ENCODE measurements at places on chromosomes 4 and X.

GRCh38 chr4:99062120-99062519 lies 26.5 kb downstream of the ADH5 start:
- H3K4me1 ChIP-seq: no peaks in the 10 kb centered on the region
- H3K27ac ChIP-seq: no peak overlapping the region
- H3K36me3 ChIP-seq: peaks cover 74% of the 10 kb centered on the region
- H3K27me3 ChIP-seq: no peaks in the 10 kb centered on the region

- no peak overlapping the region for H3K27ac ChIP-seq
- no peak for DNase-seq
- no peaks in the 10 kb centered on the region for H3K4me1 ChIP-seq
- no peaks in the 10 kb centered on the region for H3K27me3 ChIP-seq
- no peak overlapping the region for H3K4me3 ChIP-seq
Measured at GRCh38 chr4:175326796-175327195, 408.6 kb downstream of the ADAM29 start.

GRCh38 chrX:54357414-54358377 lies at the start of gene WNK3:
Gene WNK3, minus strand, starts transcription at chrX:54358046.
- H3K4me3 ChIP-seq: no peak within 1 kb of the TSS
- peaks cover 12% of the 10 kb centered on the region for H3K27me3 ChIP-seq
- no peak for DNase-seq
- no peak within 1 kb of the TSS for H3K27ac ChIP-seq

- H3K27ac ChIP-seq: no peak overlapping the region
- no peak overlapping the region for H3K4me3 ChIP-seq
- peaks cover 7% of the 10 kb centered on the region for H3K4me1 ChIP-seq
- no peak for DNase-seq
- H3K27me3 ChIP-seq: no peaks in the 10 kb centered on the region
Measured at GRCh38 chrX:131988236-131988635, 34.9 kb upstream of the STK26 start.

DNA sequence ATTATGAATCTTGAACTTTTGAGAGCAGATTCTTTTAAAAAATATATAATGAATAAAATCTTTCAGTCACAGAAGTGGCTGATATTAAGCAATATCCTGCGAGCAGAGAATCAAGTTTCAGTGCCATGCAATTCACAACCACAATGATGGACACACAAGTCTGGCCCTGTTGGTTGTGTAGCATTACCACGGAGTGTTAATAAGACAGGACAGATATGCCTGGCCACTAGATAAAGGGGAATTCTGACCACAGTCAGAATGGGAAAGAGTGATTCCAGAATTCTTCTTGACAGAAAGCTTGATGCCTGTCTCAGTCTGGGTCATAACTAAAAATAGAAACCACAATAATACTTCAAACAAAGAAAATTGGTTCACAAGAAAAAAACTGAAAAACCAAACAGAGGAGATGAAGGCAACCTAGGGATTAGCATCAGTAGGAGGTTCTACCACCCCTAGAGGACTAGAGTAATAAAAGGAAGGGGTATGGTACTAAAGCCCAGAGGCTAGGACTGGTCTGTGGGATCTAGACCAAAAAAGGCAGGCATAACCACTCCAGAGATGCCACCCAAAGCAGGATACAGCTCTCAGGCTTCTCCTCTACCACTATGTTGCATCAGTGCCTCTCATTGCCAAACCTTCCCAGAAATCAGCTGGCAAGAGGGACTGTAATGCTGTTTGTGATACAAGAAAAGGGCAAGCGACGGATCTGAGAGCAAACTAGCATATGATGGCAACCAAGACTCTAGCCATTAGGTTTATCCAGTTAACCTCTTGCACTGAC lies 59.0 kb downstream of the RNF150 start:
- no peak for DNase-seq
- no peaks in the 10 kb centered on the region for H3K4me1 ChIP-seq
- H3K27me3 ChIP-seq: no peaks in the 10 kb centered on the region
- no peak overlapping the region for H3K27ac ChIP-seq
- H3K4me3 ChIP-seq: no peak overlapping the region

DNA sequence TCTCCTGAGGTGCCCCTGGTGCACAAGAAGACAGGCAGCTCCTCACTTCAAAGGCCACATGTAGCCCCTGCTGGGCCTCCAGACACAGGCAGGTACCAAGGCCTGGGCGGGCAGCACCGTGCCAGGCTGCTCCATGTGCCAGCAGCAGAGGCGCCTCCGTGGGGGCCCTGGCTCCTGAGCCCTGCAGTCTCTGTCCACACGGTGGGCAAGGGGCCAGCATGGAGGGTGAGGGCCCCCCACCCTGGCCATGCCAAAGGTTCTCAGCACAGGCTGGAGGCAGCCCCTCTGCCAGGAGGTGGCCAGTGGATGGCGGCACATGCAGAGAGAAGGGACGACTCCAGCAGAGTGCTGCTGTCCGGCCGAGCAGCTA lies 72.6 kb downstream of the FAM53A start:
- H3K27me3 ChIP-seq: peaks cover 82% of the 10 kb centered on the region
- no peak overlapping the region for H3K4me3 ChIP-seq
- no peaks in the 10 kb centered on the region for H3K36me3 ChIP-seq
- DNase-seq: no peak

- DNase-seq: no peak
- H3K4me3 ChIP-seq: no peak overlapping the region
- H3K27ac ChIP-seq: no peak overlapping the region
- no peaks in the 10 kb centered on the region for H3K36me3 ChIP-seq
Measured at GRCh38 chr4:3031357-3032082, 42.8 kb downstream of the HTT-AS start.

- H3K4me3 ChIP-seq: no peak overlapping the region
- no peaks in the 10 kb centered on the region for H3K4me1 ChIP-seq
- peak; percentile 63 for DNase-seq
- no peaks in the 10 kb centered on the region for H3K27me3 ChIP-seq
Measured at GRCh38 chrX:11558972-11559371, 106.7 kb downstream of the ARHGAP6 start.

- H3K4me1 ChIP-seq: no peaks in the 10 kb centered on the region
- no peak overlapping the region for H3K4me3 ChIP-seq
- no peaks in the 10 kb centered on the region for H3K27me3 ChIP-seq
- no peak overlapping the region for H3K27ac ChIP-seq
Measured at GRCh38 chrX:138946926-138947325, 235.4 kb upstream of the FGF13 start.

GRCh38 chr4:5184606-5185005 lies 133.3 kb downstream of the STK32B start:
- H3K4me1 ChIP-seq: no peaks in the 10 kb centered on the region
- no peak overlapping the region for H3K4me3 ChIP-seq

DNA sequence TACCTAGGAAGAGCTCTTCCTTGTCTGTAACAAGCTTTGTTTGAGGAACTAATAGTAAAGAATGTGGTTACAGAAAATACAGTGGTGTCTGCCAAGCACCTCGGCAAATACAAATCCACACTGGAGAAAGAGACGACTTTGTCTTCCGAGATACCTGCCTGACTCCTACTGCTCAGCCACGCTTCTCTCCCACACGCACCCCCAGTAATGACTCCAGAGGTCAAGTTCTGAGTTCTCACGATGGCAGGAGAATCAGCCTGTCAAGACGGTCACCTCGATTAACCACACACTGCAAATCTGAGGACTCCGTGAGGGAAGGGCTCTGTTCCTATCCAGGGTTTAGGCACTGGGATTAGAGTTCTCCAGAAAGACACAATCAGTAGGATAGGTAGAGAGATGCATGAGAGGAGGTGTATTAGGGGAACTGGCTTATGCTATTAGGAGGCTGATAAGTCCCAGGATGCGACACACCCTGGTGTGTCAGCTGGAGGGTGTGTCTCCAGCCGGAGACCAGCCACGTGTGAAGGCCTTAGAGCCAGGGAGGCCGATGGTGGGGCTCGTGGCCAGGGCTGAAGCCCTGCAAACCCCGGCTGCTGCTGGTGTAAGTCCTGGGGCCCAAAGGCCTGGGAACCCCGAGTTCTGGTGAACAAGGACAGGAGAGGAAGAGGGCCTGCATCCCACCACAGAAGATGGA lies 8.4 kb upstream of the TRIML2 start:
- H3K36me3 ChIP-seq: no peaks in the 10 kb centered on the region
- DNase-seq: no peak
- no peaks in the 10 kb centered on the region for H3K27me3 ChIP-seq

DNA sequence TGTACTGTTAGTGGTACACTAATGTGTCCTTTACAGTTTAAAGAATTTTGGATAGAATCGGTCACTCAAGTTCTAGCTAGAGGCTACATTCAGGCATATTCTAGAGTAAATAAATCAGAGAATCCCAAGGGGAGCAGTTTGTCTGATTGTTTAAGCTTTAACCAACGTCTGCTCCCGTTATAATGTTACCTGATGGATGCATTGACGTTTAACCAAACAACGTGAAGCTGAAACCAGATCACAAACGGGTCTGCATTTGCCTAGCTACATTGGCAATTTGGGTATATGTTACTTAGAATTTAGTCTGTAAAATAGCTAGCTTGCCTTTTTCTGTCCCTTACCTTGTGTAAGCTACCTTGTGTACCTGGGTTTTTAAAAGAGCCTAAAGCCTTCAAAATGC lies 1.6 kb downstream of the PI4K2B start:
- peaks cover 14% of the 10 kb centered on the region for H3K4me1 ChIP-seq
- DNase-seq: no peak
- H3K27me3 ChIP-seq: no peaks in the 10 kb centered on the region
- peaks cover 7% of the 10 kb centered on the region for H3K36me3 ChIP-seq
- peak overlapping the region; percentile 93 for H3K4me3 ChIP-seq
- peak overlapping the region; percentile 92 for H3K27ac ChIP-seq

- H3K4me3 ChIP-seq: no peak overlapping the region
- no peak overlapping the region for H3K27ac ChIP-seq
- DNase-seq: no peak
- H3K36me3 ChIP-seq: no peaks in the 10 kb centered on the region
Measured at GRCh38 chr4:127856813-127857447, 23.8 kb upstream of the PLK4 start.
